ENCODE measurements at places on chromosomes 3 and 15.

- no peak for DNase-seq
Observed at GRCh38 chr3:100695696-100696095, 13.6 kb upstream of the TFG start.

DNA sequence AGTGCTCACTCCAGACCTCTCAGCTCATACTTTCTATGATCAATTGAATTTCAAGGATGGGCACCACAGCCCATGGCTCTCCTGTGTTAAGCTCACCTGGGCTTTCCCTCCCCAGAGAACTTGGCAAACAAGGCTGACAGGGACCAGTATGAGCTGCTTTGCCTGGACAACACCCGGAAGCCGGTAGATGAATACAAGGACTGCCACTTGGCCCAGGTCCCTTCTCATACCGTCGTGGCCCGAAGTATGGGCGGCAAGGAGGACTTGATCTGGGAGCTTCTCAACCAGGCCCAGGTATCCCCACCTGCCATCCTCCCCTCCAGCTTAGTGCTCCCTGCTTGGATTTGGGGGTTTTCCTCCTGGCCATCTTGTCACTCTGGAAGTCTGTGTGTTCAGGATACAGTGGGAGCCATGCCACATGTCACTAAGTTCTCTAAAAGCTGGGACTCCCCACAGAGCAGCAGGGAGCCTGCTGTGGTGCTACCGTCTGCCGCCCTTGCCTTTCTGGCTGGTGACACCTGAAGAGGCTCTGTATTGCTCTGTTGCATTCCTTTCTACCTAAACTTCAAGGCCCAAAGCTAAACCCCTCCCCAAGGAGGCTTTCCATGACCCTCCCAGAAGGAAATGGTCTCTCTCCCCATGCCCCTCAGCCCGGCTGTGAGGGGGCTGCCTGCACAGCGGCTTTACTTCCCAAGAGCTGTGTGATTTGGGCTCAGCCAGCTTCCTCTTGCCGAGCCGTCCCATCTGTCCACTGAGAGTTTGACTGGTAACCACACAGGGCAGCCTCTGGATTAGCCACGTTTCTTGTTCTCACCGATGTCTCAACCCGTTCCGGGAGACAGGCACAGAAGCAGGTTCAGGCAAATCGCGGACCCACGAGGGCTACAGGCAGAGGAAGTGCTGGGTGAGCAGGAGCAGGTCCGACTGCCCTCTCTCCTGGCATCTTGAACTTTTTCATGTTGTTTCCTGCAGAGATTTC, 10.8 kb downstream of the TF start:
- no peak for DNase-seq

- no peak for DNase-seq
Observed at GRCh38 chr3:66898155-66898554, 100.0 kb upstream of the KBTBD8 start.

DNA sequence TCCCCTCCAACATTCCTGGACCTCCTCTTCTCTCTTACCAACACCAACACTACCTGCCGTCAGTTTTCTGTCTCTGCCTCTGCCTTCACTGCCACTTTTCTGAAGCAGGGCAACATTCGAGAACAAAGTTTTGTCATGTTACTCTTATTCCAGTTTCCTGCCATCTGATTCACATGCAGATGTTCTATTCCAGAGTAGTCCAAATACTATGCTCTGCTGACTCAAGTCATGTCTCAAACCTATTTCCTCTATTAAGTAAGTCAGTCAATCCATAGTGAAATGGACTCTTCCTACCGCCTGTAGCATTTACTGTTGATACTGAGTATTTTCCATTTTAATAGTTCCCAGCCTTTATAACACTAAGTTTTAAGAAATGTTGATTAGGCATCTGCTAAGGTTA, 43.4 kb downstream of the ESYT3 start:
- no peak for DNase-seq

- DNase-seq, result no peak
Observed at GRCh38 chr3:36482880-36483279, 102.6 kb downstream of the STAC start.

GRCh38 chr3:123695731-123696640, 111.1 kb upstream of the HACD2 start:
- DNase-seq, result no peak
